ENCODE measurements at places on chromosomes 16 and 17.

DNA sequence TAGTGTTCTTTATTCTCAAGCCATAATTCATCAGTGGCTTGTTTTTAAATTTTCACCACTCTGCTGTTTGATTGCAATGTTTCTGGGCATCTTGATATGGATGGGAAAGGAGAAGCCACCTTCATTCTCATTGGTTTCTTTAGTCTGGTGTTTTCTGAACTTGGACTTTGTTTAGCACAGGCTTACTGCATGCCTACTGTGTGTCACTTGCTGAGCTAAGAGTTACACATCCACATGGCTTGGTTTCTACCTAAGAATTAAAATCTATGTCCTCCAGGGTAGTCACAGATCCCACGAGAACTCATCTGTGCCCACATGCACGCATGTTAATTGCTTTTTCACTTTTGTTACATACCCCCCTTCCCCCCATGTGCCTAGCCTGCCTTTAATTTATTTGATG, 4.6 kb downstream of the CMIP start:
- DNase-seq: no peak

GRCh38 chr17:77825621-77826020, 132.9 kb upstream of the TNRC6C start:
- DNase-seq: no peak

- DNase-seq: peak; percentile 43
Measured at GRCh38 chr16:1494129-1494640, 1.0 kb downstream of the TELO2 start.

DNA sequence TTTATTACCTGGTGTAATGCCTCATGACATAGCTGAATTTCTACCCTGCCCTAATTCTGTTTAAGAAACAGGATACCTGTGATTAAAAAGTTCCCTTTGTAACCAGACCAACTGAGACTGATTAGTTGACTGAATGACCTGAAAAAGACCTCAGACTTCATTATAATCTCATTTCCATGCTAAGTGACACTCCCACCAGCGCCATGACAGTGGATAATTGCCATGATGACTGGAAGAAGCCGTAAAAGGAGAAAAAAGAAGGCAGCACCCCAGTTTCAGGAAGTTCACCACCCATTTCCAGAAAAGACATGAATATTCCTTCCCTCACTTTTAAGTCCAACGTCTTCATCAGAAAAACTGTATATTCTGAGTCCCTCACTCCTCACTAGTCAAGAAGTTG, 125.6 kb upstream of the HS3ST4 start:
- no peak for DNase-seq

GRCh38 chr17:47888293-47888692, 7.7 kb upstream of the SP2 start:
- DNase-seq: no peak

DNA sequence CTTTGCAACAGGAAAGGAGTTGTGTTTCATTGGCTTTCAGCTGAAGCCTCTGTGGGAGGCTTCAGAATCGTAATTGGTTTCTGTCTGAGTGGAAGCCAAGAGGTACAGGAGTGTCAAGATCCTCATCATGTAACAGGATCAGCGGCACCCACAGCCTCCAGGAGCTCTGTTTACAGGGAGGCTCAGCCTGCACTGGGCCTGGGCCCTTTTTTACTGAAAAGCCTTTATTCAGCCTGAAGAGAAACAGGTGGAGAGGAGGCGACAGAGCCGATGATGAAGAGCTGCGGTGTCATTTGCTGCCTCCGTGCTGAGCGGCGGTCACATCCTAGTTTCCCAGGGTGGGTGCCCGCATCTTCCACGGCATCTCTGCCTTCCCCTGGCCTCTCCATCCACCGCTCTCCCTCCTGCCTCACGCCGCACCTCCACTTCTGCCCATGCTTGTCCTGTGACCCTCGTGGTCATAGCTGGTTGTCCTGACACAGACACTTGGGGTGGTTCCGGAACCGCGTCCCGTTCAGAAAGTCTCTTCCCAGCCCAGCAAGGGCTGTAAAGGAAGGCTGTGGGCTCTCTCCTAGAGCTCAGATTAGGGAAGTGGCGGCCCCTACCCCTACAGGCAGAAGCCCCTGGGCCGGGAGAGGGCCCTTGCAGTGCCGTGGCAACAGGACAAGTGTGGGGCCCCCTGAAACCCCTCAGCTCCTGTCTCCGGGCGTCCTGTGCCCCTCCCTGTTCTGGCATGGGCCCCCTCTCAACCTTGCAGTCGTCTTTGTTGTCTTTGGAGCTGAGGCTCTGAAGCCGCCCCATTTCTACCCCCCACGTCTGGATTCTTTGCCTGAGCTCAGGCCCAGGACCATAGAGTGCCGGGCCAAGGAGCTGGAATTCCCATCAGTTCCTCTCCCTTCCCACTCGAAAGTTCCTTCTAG, 53.9 kb upstream of the CHMP6 start:
- no peak for DNase-seq

DNA sequence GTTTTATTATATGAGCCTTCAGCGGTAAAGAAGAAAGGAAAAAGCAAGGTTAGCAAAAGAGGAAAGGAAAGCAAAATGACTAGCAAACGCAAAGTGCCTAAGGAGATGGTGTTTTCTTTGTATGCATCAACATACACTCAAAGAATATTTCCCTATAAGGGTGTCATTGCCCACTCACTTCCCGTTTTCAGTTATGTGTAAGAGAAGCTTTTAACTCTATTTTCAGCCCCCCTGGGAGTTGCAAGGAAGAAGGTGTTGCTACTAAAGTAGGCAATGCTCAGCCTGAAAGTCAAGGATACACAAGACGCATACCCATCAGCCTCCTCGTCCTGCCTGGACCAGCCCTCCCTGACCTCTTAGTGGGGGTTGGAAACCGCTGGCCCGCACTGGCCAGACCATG, 267.7 kb upstream of the ZFHX3 start:
- DNase-seq: no peak

- no peak for DNase-seq
Measured at GRCh38 chr17:12993631-12994030, 24.2 kb downstream of the ELAC2 start.

GRCh38 chr17:80214878-80215210, 5.3 kb downstream of the SGSH start:
- DNase-seq: no peak

DNA sequence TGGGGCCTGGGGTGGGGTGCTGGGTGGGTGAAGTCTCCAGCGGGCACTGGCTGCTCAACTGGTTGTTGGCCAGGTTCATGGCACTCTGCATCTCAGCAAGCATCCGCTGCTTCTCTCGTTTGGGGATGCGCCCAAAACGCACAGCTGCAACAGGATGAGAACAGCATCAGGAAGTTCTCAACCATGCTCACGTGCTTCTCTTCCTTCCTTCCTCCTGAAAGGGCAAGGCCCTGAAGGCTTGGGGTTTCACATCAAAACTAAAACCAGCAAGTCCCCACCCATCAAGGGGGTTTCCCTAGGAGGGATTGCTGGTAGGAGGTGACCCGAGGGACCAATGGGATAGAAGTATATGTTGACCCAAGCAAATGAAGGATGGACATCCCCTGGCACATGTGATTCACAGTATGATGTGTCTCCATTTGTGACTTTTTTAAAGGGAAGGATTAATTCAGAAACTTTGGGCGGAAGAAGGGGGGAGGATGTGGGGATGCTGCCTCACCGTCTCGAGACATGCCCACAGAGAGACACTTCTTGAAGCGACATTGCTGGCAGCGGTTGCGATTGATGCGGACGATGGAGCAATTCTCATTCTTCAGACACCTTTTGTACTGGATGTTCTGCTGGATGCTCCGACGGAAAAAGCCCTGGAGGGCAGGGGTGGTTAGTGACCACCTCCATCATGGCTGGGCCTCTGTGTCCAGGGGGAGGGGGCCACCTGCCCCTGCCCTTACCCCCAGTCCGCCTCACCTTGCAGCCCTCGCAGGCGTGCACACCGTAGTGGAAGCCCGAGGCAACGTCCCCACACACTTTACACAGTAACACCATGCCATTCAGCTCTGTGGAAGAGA, 4.2 kb downstream of the NR1D1 start:
- no peak for DNase-seq

GRCh38 chr17:80261159-80261894, 675 bp downstream of the RNF213 start:
- DNase-seq: no peak

GRCh38 chr16:55482056-55482455, 3.1 kb downstream of the MMP2 start:
- DNase-seq: no peak

GRCh38 chr17:68794636-68795434, 160.4 kb downstream of the ABCA8 start:
- peak; percentile 53 for DNase-seq

DNA sequence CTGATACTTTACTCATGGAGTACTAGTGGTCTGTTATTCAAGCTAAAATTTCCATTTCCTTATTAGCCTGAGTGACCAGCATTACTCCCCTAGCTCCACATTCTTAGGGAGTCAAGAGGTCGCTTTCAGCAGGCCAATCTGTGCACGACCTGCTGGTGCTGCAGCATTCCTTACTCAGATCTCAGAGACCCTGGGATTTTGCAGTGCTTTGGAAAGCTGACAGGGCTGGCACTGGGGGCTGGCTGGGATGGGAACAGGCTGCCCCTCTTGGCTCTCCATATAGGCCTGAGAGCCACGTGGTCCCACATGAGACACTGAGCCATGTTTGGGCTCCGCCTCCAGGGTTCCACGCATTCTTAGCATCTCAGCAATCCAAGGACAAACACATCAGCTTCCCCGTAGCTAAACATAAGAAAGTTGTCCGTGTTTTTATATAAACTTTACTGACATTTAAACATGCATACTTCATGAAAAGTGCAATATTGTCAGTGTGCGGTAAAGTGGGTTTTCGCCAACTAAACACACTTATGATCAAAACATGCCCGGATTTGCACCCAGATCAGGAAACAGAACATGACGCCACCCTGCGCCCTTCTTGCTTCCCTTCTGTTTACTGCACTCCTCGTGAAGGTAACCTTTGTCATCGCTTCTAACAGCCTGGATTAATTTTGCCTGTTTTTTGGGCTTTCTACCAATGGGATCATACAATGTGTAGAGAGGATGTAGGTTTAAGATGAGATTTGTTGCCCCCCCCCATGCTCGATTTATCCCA, 254.5 kb upstream of the CACNG5 start:
- DNase-seq: no peak

GRCh38 chr17:8865811-8866210, 1.7 kb downstream of the PIK3R6 start:
- DNase-seq: no peak

GRCh38 chr17:47855737-47856136, 4.8 kb upstream of the SP6 start:
- DNase-seq: no peak

GRCh38 chr16:65005696-65006095, 116.2 kb downstream of the CDH11 start:
- no peak for DNase-seq

GRCh38 chr16:30510376-30510938, 15.9 kb downstream of the ZNF768 start:
- DNase-seq: no peak

DNA sequence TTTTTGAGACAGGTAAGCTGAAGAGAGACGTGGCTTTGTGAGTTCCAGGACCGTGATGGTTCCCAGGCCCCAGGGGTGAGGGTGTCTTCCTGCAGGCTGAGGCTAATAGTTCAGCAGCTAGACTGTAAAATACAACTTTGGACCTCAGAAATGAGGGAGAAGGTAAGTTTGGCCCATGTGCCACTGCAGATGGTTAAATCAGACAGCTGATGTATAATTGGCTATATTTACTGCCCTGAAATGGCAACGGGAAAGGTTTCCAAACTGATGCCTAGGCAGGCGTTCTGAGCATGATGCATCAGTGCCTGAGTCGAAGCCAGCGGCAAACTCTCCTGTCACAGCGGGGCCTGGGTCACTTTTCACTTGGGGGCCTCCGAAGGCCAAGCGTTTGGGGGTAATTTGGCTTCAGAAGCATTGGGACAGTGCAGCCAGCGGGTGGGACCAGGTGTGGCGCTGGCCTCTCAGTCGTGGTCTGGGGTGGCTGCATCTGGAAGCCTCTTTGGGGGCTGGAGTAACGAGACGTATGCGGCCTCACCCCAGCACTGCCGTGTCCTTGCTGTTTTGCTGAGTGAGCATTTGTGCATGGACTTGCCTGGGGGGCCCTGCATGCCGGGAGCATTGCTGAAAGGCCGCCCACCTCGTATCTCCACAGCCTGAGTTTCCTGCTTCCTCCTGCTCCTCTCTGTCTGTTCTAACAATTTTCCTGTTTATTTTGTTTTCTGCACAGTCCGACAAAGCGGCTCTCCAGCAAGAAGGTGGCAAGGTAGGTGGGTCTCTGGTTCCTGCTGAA, 31.2 kb upstream of the CAPN15 start:
- DNase-seq: no peak

- no peak for DNase-seq
Measured at GRCh38 chr16:48420437-48420836, 35.2 kb upstream of the SIAH1 start.

DNA sequence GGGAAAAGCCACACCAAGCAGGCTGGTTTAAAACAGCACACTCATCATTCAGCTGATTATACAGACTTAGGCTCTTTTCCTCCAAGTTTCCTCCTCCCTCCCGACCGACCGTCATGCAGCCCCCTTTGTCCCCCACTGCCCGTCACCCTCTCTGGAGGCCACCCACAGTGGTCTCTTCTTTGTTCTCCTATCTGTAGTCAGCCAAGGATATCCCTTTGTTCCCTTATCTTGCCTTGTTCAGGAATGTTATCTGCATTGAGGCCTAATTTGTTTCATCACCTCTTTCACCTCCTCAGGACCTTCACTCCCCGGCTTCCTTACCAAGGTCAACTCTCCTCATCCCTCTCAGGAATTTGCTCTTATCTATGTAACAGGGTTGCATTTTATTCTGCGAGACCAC, 186.4 kb upstream of the CDH13 start:
- no peak for DNase-seq

GRCh38 chr16:48605518-48606110, 4.4 kb downstream of the N4BP1 start:
- no peak for DNase-seq

DNA sequence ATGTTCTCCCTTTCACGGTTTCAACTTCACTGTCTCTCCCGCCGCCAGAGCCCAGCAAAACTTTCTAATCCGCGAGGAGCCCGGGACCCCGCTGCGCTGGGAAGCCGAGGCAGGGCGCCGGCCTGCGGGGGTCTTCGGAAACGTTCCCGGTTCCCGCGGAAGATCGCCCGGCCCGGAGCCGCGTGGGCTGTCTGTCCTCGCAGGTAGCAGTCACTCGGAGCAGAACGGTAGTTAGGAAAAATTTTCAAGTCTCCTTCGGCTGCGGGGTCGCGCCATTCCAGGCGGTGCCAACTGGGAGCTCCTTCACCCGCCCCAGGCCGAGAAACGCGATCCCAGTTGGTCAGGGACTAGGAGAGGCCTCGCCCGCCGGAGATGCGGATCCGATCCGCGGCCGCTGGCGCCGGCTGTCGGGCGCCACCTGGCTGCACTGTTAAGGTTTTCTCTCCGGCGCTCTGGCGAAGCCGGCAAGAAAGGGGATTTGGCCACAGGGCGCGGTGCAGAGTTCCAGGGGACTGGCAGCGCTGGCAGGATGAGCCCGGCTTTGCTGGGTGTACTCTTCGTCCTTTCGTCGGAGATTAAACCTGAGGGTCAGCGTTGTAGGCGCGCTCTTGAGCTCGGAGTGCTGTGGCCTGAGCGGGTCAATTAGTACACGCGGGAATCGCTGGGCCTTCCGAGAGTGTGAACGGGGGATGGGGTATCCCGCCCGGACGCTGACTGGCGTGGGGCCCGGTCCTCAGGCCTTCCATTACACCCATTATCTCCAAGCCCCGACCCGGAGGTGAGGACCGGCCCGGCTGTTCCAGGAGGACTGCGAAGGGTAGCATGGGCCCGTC, 135.4 kb downstream of the KCNJ12 start:
- peak; percentile 35 for DNase-seq
